IPS DF 6.9 (cell line): ENCODE measurements at places on chromosomes 1 and 21.

- no peak overlapping the region for H3K4me3 ChIP-seq
- no peak overlapping the region for H3K27ac ChIP-seq
- no peaks in the 10 kb centered on the region for H3K27me3 ChIP-seq
These were observed 26.0 kb downstream of the CHML start for GRCh38 chr1:241614144-241614543.

DNA sequence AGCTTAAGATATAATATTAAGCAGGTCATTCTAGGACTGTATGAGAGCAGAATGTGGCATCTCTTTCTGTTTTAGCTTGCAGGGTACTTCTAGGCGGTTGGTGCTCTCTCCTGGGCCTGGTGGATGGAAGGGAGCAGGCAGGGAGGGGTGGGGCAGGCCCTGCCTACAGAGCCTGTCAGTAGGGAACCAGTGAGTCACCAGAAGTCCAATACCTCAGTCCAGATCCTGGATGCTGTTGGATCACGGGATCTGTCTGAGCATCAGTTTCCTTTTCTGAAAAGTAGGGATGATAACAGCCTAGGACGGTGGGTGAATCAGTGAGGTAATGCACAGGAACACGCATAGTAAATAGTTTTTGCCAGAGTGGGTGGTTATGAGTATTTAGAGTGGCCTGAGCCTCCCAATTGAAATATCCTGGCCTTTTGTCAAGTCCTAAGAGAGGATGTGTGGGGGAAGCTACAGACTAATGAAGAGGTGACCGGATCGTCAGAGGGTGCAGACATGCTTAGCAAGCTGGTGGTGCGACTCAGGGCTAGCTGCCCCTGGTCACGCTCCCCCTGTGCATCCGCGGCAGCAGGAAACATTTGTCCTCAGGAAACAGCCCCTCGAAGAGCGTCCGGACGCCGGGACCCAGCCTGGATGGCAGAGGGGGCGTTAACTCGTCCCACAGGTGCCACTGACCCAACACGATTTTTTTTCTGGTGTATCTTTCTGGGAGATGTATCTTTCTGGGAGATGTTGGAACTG lies 23.9 kb downstream of the NAV1 start:
- H3K4me3 ChIP-seq: no peak overlapping the region
- no peak overlapping the region for H3K27ac ChIP-seq
- no peaks in the 10 kb centered on the region for H3K27me3 ChIP-seq
- no peaks in the 10 kb centered on the region for H3K36me3 ChIP-seq
- H3K4me1 ChIP-seq: peaks cover 1% of the 10 kb centered on the region; the same call in 1 of the 2 replicates

- H3K4me3 ChIP-seq: no peak overlapping the region
- no peaks in the 10 kb centered on the region for H3K27me3 ChIP-seq
- DNase-seq: no peak
- H3K27ac ChIP-seq: no peak overlapping the region
- no peaks in the 10 kb centered on the region for H3K4me1 ChIP-seq
These were observed 74.0 kb upstream of the EXO1 start for GRCh38 chr1:241773991-241774390.

DNA sequence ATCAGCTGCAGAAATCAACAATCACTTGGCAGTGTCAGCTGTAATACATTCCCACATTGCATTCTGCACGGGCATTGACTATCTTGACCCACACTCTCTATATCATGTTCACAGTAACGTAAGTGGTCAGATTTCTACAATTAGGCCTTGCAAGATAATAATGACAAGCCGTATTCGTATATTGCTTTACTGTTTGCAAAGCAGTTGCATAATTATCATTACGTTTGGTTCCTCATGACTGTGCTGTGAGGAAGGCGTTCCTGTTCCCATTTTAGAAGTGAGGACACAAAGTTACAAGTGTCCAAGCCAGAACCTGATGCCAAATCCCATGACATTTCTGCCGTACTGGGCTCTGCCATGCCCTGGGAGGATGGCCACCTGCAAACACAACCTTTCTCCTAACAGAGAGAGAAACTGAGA lies 53.5 kb upstream of the TARBP1 start:
- no peaks in the 10 kb centered on the region; the same call in none of the 2 replicates for H3K4me1 ChIP-seq
- H3K27me3 ChIP-seq: no peaks in the 10 kb centered on the region
- H3K36me3 ChIP-seq: no peaks in the 10 kb centered on the region

GRCh38 chr1:85707267-85707989 lies 805 bp downstream of the ZNHIT6 start:
- peak overlapping the region; percentile 88; the same call in 1 of the 2 replicates for H3K4me3 ChIP-seq
- H3K36me3 ChIP-seq: peaks cover 3% of the 10 kb centered on the region; the same call in 1 of the 2 replicates
- H3K27ac ChIP-seq: no peak overlapping the region
- DNase-seq: no peak
